ENCODE measurements at places on chromosomes 3 and 15.

DNA sequence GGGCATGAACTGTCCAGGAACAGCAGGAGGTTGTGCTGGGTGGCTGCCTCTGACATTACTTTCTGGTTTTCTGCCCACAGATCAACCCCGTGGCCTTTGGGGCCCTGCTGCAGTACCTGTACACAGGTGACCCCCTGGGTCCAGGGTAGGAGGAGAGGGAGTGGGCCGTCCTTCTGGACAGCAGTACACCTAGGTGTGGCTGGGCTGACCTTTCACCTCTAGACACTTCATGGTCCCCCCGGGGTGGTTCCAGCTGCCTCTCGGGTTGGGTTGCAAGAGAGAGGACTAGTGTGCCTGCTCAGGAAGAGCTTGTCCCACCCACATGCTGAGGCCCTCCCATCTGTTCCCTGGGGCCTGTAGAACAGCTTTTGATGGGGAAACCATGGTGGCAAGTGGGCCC, 3.7 kb downstream of the ABTB1 start:
- no peak for DNase-seq

DNA sequence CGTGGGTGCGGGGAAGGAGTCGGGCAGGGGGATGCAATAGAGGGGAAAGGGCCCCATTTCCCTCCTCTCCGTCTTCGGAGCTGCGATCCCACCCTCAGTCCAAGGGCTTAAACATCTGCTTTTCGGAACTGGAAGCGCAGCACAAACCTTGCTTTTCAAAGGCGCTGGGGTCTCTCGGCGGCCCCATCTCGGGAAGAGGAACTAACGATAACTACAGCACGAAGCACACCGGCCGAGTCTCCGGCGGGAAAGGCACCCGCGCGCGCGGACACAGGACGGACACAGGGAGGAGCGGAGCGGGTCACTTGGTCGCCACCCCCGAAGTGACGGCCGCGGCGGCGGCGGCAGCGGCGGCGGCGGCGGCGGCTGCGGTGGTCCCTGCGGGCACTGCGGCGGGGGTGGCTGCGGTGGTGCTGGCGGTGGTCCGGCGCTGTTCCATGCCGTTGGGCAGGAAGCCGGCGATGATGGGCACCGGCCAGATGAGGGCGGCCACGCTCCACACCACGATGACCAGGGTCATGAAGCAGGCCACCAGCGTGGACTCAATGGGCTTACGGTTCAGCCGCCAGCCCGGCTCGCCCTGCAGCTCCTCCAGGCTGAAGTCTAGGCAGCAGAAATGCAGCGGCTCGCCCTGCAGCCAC, 1.1 kb downstream of the TMEM158 start:
- peak; percentile 28 for DNase-seq

- DNase-seq = peak; percentile 90
Measured at GRCh38 chr15:40323239-40323952, at the start of gene INAFM2. Gene INAFM2, plus strand, starts transcription at chr15:40323692. Its CDS starts 364 bp downstream, at chr15:40324056.

DNA sequence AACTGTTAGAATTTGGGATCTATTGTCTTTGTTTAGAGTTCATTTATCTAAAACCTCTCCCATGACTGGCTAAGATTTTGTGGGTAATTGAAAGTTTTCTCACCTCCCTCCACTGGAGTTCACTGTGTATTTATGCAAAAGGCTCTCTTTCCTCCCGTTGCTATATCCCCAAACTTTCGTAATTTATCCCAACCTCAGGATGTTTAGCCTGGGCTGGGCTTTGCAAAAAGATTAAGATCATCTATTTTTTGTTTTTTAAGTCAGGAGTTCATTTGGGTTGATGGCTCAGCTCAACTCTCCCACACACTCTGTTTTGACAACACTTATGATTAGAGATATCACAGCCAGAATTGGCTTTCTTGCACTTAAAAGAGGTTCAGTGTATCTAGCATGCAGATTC, 27.0 kb downstream of the SUCNR1 start:
- DNase-seq = no peak

GRCh38 chr15:60413231-60413824, 15.5 kb upstream of the ANXA2 start:
- no peak for DNase-seq

DNA sequence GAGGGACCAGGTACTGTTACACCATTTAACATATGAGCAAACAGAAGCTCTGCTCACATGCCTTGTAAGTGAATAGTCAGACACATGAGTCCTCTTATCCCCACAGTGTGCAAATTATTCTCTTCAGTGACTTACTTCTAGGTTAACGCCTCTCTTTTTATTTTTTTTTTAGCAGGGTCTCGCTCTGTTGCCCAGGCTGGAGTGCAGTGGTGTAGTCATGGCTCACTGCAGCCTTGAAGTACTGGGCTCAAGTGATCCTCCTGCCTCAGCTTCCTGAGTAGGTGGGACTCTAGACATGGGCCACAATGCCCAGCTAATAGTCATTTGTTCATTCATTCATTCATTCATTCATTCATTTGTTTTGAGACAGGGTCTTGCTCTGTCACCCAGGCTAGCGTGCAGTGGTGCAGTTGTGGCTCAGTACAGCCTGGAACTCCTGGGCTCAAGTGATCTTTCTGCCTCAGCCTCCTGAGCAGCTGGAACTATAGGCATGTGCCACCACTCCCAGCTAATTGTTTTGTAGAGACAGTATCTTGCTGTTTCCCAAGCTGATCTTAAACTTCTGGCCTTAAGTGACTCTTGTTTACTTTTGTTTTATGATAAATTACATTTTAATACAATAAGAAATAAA, 94.7 kb downstream of the LRRC28 start:
- no peak for DNase-seq

GRCh38 chr3:32249184-32249782, 10.8 kb downstream of the CMTM8 start:
- DNase-seq = peak; percentile 52

GRCh38 chr3:100810671-100811070, 101.4 kb downstream of the TFG start:
- DNase-seq = no peak

DNA sequence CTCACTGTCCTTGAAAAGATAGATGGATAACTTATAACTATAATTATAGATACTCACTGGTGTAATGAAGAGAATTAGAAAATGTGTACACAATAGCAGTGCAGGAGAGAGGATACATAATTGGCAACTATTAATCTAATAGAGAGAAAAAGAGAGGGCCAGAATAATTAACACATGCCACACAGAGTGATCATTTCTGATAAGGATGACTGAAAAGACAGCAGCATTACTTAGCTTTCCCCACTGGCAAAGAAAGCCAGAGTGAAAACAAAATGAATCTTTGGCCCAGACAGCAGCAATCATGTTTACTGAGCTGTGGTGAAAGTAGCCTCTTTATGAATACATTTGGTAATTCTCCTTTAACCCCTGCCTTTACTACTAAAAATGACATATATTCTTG, 493.3 kb upstream of the ROBO1 start:
- DNase-seq = no peak

- DNase-seq = no peak
Measured at GRCh38 chr3:67048715-67049074, 50.6 kb downstream of the KBTBD8 start.

DNA sequence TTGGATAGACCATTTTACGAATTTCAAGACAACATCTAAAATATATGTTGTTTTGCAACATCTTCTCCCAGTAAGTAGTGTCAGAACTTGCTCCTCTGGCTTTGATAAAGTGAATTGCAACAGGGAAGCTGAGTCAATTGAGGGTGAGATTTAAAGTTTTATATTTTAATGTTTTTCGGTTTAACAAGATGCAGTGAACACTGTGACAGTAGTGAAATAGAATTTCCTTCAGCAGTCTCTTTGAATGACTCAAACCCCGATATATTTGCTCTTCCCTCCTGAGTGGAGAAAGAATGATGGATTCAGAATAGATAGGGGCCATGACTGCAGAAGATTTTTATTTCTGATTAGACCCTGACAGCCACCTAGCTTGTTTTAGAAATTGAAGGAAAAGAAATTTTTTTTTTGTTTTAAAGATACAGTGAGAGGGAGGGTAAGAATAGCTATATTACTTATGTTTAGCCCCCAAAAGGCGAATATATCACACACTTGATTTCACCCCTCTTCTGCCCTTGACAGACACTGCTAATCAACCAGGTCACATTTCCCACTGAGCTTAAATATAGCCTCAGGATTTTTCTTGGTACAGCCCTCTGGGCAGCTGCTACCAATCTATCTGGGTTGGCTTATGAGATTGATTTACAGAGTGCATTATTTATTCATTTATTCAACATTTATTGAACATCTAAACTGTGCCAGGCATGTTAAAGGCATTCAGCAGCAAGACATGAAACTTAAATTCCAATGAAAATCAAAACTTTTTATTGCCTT, 183.3 kb upstream of the ADAMTS9 start:
- no peak for DNase-seq

DNA sequence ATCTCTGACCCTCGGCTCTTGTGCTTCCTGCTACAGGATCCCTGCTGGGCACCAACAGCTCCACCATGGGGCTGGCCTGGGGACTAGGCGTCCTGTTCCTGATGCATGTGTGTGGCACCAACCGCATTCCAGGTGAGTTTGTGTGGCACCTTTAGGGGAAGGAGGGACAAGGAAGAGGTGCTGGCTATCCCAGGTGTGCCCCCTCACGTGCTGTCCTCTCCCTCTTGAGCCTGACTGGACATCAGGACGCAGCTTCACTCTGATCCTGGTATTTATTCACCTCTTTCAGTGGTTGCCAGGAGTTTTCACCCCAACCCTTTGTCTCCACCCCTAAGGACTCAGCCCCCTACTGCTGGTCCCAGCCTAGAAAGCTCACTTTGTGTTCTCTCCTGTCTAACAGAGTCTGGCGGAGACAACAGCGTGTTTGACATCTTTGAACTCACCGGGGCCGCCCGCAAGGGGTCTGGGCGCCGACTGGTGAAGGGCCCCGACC, 960 bp downstream of the THBS1 start:
- DNase-seq = no peak

- no peak for DNase-seq
Measured at GRCh38 chr3:19559724-19560442, 374.1 kb downstream of the EFHB start.

GRCh38 chr3:187743195-187744141, 1.8 kb downstream of the BCL6 start:
- DNase-seq = peak; percentile 50

- DNase-seq = peak; percentile 65
Measured at GRCh38 chr15:63896336-63897115, 62.8 kb upstream of the HERC1 start.

GRCh38 chr15:66625531-66625930, 59.7 kb upstream of the LCTL start:
- no peak for DNase-seq

- DNase-seq = peak; percentile 61
Measured at GRCh38 chr15:92097474-92098178, 244.1 kb downstream of the SLCO3A1 start.

- DNase-seq = no peak
Measured at GRCh38 chr3:128343287-128344051, 123.2 kb downstream of the DNAJB8 start.

- DNase-seq = no peak
Measured at GRCh38 chr3:36954452-36955134, 9.7 kb upstream of the TRANK1 start.

- DNase-seq = no peak
Measured at GRCh38 chr3:127224118-127224517, 31.2 kb downstream of the PRR23E start.

GRCh38 chr3:83683937-83684598, 1274.7 kb upstream of the CADM2 start:
- DNase-seq = no peak

GRCh38 chr15:68843425-68844311, 23.0 kb upstream of the ANP32A start:
- DNase-seq = no peak

GRCh38 chr3:184514171-184514490, 47.5 kb upstream of the EPHB3 start:
- no peak for DNase-seq

GRCh38 chr15:25501828-25502446, 63.1 kb upstream of the UBE3A start:
- peak; percentile 5 for DNase-seq

DNA sequence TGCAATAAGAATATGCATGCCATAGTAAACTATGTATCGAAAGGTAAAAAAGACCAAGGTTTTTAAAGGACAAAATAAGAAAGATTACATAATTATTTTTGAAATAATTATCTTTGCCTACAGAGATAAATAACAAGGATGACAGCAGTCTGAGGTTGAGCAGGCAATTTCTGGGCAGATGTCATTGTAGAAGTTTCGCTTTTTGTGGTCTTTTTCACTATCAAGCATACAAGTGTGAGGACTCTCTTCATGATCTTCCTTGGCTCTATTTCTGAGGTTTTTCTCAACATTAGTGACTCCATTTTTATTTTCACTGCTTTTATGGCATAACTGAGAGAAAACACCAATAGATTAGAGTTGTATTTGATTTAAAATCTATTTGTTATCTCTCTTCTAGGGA, 1337.9 kb upstream of the EPHA6 start:
- DNase-seq = no peak

DNA sequence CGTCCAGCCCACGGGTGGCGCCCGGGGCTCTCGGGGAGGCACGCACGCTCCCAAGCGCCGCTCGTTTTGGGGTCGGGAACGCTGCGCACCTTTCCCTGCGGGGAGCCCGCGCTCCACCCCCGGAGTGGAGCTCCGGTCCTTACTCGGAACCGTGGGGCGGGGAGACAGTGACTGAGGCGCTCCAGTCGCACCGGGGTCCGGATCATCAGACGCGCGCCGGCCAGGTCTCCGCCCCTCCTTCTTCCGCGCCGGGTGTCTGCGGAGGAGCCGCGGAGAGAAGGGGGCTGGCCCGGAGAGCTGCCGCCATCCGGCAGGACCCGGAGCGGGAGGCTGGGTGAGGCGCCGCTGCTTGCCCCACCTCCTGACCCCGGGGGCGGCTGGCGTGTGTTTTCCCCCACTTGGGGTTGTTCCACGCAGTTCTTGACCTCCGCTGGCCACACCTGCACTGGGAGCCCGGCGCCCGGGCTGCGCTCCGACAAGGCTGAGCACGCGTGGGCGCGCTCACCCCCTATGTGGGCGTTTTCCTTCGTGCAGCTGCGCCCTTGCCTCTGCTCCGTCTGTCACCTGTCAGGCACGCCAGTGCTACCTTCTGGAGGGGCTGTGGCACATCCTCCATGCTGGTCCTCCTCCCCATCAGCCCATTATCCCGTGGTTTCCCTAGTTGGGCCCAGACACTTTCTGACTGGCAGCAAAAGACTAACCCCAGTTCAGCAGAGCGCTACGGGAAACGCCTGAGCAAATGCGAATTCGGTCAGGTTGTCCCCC, at the start of gene MCF2L2:
MCF2L2 (minus strand) TSS at position 173 of the 765 bp plus-strand sequence. CDS start 642 bp downstream, outside the sequence.
- peak; percentile 84 for DNase-seq

DNA sequence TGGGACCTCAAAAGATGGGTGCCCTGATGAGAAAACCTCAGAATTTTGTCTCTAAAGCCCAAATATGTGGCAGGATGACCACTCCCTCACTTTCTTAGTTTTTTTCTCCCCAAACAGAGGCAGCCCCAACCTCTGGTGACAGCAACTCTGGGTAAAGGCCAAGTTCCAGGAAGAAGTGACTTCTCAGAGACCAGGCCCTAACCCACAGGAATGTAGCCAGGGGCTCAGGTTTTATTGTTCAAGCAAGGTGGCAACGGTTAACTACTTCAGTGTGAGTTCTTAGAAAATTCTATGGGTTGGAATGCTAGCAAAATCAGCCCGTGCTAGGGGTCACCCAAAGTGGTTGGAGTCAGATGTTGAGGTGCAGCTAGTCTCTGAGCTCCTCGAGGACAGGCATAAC, 5.1 kb upstream of the DNAJA4 start:
- no peak for DNase-seq

GRCh38 chr3:96354106-96354505, 460.3 kb upstream of the EPHA6 start:
- no peak for DNase-seq

- no peak for DNase-seq
Measured at GRCh38 chr15:73051391-73051806, 864 bp upstream of the NEO1 start.

- DNase-seq = no peak
Measured at GRCh38 chr15:74390647-74391288, 23.3 kb upstream of the CYP11A1 start.
